Natural killer cell treated with Interleukin-12 subunit alpha and Interleukin-12 subunit beta and Interleukin-15 and Interleukin-18, amount 100 ng/mL, for 72 hours (primary cell): ENCODE measurements at places on chromosomes 11 and 22. TPM values are rescaled to one million over a fixed set of nuclear protein-coding genes. Genes with fewer than 3 reads are reported as not detected.

TTC12 gene
- 6.2 TPM for total RNA-seq

DNA sequence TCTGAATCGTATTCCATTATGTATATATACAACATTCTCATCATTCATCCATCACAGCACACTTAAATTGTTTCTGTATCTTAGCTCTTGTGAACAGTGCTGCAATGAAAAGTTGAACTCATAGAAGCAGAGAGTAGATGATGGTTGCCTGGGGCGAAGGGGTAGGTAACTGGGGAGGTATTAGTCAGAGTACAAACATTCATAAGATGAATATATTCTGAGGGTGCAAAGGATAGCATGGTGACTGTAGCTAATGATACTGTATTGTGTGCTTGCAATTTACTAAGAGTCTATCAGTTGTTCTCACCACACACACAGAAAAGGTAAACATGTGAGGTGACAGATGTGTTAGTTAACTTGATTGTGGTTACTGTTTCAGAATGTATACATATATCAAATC is 12.6 kb upstream of the RFPL2 start:
- no peaks in the 10 kb centered on the region for H3K36me3 ChIP-seq
- H3K4me1 ChIP-seq: no peaks in the 10 kb centered on the region
- peaks cover 35% of the 10 kb centered on the region for H3K27me3 ChIP-seq
- DNase-seq: no peak
- no peak overlapping the region for H3K27ac ChIP-seq
- H3K4me3 ChIP-seq: no peak overlapping the region

DNA sequence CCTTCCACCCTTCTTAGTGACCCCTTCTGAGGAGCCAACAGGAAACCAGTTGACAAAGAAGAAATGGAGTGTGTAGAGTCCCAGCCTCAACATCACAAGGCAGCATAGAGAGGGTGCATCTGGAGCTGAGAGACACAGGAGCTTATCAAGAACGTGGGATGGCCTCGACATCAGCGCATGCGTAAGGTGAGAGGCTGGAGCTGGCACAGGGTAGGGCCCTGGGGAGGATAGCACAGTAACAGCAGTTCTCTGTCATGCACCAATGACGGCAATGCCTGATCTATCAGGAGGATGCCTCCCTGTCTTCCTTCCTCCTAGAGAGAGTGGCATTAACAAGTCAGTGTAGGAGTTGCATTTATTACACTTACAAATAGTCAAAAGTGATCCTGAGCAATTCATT is 426.1 kb downstream of the NTM start:
- no peaks in the 10 kb centered on the region for H3K4me1 ChIP-seq
- no peak for DNase-seq
- H3K27ac ChIP-seq: no peak overlapping the region
- H3K27me3 ChIP-seq: no peaks in the 10 kb centered on the region
- no peak overlapping the region for H3K4me3 ChIP-seq

GRCh38 chr11:82663535-82663934 is 70.1 kb downstream of the FAM181B start:
- no peak overlapping the region for H3K27ac ChIP-seq
- H3K4me1 ChIP-seq: no peaks in the 10 kb centered on the region
- H3K36me3 ChIP-seq: no peaks in the 10 kb centered on the region
- no peaks in the 10 kb centered on the region for H3K27me3 ChIP-seq

PICALM gene
- 223 TPM for total RNA-seq

UQCR10 gene
- total RNA-seq: 86.2 TPM

DNA sequence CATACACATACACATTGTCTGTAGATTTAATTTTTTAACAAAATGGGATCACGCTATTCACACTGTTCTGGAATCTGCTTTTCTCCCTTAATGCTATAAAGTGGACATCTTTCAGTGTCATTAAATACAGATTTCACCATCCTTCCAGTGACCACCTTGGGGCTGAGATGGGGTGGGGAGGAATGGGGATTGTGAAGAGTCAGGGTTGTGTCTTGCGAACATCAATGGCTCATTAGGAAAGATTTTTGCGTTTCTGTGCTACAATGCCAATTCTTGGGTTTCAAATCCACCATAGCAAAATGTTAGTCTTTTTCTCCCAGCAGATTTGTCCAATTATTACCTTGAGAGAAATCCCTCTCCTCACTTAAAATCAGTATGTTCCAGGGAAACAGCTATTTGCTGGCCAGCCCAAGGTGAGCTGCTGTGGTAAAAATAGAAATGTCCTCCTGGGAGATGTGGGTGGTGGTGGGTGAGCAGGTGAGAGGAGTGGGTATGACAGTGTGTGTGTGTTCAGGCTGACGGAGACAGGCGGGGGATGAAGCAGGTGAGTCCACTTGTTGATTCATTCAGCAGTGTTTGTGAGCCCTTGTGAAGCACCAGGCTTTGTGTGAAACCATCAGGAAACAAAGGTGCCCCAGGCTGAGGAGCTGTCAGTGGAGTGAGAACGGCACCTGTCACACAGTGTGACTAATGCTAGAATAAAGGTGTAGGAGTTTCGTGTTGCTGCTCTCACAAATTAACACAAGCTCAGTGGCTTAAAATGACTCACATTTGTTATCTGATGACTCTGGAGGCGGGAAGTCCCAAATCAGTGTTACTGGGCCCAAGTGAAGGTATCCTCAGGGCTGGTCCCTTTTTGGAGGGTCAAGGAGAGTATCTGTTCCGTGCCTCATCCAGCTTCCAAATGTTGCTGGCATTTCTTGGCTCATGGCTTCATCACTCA is 1.7 kb upstream of the CBX6 start:
- peak overlapping the region; percentile 89 for H3K4me3 ChIP-seq
- H3K27ac ChIP-seq: peak overlapping the region; percentile 88

DNA sequence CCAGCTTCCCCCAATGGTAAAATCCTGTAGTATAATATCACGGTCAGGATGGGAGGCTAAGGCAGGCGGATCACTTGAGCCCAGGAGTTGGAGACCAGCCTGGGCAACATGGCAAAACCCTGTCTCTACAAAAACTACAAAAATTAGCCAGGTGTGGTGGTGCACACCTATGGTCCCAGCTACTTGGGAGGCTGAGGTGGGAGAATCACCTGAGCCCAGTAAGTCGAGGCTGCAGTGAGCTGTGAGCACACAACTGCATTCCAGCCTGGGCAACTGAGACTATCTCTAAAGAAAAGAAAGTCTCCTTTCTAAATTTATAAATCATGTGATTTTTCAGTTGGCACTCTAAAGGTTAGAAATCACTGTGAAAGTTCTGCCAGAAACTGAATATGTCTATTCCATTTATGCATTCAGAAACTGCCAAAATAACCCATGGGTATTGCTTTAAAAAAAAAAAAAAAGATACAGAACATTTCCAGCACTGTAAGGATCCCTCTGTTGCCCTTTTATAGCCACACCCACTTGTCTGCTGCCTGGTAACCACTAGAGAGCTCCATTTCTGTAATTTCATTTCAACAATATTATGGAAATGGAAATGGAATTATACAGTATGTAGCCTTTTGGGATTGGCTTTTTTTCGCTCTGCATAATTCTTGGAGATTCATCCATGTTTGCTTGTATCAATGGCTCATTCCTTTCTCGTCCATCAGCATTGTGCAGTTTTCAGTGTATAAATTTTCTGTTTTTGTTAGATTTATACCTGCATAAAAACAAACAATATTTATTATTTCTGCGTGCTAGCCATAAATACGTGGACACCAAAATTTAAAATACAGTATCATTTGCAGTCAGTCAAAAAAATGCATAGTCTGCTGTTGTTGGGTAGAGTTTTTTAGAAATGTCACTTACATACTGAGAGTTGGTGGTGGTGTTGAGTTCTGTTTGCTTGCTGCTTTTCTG is 9.4 kb downstream of the CDC45 start:
- no peaks in the 10 kb centered on the region for H3K27me3 ChIP-seq
- peaks cover 25% of the 10 kb centered on the region for H3K36me3 ChIP-seq
- no peak overlapping the region for H3K27ac ChIP-seq
- no peak for DNase-seq

DNA sequence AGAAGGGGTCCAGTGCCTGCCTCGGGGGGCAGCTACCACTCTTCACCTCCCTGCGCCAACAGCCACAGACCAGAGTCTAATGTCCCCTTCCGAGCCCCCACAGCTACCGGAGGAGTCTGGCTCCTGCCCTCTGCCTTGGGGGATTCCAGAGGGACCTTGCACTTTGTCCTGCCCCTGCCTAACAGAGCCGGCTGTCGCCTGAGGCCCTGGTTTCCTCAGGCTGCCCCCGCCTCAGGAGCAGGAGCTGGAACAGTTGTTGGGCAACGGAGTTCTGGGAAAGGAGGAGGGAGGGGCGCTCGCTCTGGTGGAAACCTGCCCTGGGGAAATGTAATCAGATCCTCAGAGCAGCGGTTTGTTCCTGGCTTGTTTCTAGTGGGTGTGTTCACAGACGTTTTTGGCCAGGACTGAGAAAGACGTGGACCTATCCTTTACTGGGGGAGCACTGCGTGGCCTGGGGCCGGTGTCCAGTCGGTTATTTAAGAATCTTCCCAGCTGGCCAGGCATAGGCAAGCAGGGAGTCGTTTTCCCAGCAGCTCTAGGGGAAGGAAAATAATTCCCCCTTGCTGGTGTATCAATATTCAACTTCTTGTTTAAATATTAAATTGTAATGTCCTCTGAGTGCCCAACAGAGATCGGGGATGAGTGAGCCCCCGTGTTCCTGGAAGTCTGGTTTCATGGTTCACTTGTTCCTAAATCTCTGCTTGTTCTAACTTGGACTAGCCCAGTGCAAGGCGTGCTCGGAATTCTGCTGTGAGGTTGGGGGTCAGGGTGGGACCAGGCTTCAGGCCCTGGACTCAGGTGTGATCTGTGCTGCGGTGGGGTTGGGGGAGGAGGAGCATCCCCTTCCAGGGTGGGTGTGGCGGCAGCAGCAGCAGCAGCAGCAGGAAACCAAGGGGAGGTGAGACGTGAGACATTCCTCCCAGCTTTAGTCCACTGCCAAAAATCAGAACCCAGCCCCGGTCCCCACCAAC is 32.1 kb downstream of the A4GALT start:
- no peaks in the 10 kb centered on the region for H3K27me3 ChIP-seq
- no peak overlapping the region for H3K27ac ChIP-seq
- no peak for DNase-seq
- H3K4me3 ChIP-seq: no peak overlapping the region
- H3K4me1 ChIP-seq: no peaks in the 10 kb centered on the region

- H3K36me3 ChIP-seq: peaks cover 33% of the 10 kb centered on the region
- H3K27me3 ChIP-seq: no peaks in the 10 kb centered on the region
- H3K27ac ChIP-seq: peak overlapping the region; percentile 97
Measured at GRCh38 chr11:73981051-73981805, 1.4 kb downstream of the UCP2 start.

DNA sequence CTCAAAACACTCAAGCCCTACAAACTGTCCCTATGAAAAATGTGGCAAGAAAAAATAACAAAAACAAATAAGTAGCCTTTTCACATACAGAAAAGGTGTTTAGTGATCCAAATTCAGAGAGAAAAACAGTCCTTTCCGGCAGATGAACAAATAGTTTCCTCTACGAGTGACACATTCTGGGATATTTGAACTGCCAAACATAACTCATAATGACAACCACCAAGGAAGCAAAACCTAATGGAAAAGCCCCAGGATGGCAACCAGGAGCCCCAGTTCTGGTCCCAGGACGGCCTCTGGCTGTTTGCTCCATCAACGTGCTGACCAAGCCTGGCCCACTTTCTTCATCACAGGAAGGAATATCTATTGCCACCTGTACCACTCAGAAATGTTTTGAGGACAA is 6.0 kb downstream of the PACSIN2 start:
- no peaks in the 10 kb centered on the region for H3K27me3 ChIP-seq
- no peaks in the 10 kb centered on the region for H3K36me3 ChIP-seq
- no peak for DNase-seq
- peaks cover 49% of the 10 kb centered on the region for H3K4me1 ChIP-seq

RFPL1 gene
- not detected for total RNA-seq

DNA sequence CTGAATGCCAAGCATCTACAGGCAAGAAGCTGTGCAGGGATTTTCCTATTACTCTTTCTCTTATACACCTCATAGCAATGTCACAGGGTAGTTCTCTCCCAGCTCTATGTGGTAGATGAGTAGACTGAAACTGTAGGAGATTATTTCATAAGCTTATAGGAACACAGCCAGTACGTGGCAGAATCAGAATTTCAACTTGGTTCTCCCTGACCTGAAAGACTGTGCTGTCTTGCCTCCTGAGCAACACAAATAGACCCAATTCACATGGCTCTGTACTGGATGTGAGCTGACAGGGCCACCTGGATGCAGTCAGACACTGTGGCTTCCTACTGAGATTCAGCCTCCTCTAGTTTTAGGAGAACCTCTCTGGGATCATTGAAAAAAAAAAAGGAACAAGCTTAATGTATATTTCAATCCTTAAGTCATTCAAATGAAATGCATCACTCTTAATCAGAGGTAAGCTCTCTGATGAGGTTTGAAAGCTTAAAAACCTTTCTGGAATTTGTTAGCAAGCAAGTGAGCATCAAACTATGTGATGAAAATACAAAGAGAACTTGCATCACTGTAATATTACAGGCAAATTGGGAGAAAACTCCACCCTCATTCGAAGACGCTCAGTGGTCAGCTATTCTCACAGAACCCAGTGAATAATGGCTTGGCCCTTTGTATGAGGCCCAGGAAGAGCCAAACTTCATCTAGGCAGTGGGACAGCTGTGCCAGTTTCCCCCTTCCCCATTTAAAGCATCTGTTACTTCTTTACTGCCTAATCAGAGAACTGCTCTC is 1039.3 kb downstream of the NTM start:
- no peak for DNase-seq
- no peaks in the 10 kb centered on the region for H3K36me3 ChIP-seq
- no peak overlapping the region for H3K4me3 ChIP-seq
- no peaks in the 10 kb centered on the region for H3K4me1 ChIP-seq
- H3K27ac ChIP-seq: no peak overlapping the region

DNA sequence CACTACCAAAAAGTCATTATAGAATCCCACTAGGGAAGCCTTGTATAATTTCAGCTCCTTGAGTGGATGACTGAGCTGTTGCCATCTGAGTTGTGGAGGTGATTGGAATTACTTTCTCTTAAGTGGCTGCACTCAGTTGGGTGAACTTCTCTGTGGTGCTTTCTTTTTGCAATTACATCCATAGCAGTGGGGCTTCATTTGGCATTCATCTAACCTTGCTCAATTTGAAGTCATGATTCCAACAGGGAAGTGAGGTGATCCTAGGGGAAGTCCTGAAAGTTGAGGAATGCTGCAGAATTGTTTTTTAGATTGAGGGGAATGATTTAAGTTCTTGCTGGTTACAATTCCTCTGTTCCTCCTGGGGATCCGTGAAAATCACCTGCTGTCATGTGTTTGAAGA is 39.6 kb downstream of the ARHGAP42 start:
- no peak for DNase-seq
- H3K4me1 ChIP-seq: no peaks in the 10 kb centered on the region
- H3K27me3 ChIP-seq: no peaks in the 10 kb centered on the region
- no peak overlapping the region for H3K4me3 ChIP-seq
- no peak overlapping the region for H3K27ac ChIP-seq

GRCh38 chr11:63510360-63511047 is 4.6 kb downstream of the LGALS12 start:
- H3K4me3 ChIP-seq: no peak overlapping the region
- no peak overlapping the region for H3K27ac ChIP-seq
- DNase-seq: no peak
- no peaks in the 10 kb centered on the region for H3K36me3 ChIP-seq

NECTIN1 gene
- 2.6 TPM for total RNA-seq
